Frontal cortex (tissue), 4 donors: ENCODE measurements at places on chromosomes 6 and 20.

DNA sequence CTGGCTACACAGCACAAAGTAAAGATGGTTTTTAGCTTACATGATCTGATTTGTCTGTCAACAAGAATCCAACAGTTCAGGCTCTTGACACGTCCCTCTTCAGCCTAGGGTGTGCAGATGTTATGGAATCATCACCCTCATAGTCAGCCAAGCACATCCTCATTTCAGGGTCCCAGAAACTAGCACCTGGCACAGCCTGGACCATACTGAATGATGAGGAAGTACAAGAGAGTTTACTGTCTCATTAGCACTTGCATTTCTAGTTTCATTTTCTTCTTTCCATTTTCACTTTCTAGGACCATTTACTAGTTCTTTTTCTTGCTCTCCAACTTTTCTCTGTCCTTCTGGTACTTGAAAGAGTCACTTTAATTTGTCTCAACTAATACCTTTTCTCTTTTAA lies 6.5 kb downstream of the RIPOR2 start:
- DNase-seq, result no peak

DNA sequence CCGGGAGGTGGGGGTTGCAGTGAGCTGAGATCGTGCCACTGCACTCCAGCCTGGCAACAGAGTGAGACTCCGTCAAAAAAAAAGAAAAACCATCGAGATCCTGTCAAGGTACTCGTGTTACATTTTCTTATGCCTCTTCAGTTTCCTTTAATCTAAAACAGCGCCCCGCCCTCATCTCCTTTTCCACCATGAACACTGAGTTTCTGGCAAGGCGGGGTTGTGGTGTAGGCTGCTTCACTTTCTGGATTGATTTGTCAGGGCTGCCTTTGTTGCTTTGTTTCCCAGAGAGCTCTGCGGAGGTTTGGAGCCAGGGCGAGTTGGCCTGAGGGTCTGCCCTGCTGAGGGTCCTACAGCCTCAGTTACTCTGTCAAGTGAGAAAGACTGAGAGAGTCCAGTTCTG lies 8.9 kb downstream of the ITPR3 start:
- DNase-seq, result no peak

- DNase-seq, result no peak
These were observed 1.8 kb upstream of the CTSZ start for GRCh38 chr20:59008715-59009336.

DNA sequence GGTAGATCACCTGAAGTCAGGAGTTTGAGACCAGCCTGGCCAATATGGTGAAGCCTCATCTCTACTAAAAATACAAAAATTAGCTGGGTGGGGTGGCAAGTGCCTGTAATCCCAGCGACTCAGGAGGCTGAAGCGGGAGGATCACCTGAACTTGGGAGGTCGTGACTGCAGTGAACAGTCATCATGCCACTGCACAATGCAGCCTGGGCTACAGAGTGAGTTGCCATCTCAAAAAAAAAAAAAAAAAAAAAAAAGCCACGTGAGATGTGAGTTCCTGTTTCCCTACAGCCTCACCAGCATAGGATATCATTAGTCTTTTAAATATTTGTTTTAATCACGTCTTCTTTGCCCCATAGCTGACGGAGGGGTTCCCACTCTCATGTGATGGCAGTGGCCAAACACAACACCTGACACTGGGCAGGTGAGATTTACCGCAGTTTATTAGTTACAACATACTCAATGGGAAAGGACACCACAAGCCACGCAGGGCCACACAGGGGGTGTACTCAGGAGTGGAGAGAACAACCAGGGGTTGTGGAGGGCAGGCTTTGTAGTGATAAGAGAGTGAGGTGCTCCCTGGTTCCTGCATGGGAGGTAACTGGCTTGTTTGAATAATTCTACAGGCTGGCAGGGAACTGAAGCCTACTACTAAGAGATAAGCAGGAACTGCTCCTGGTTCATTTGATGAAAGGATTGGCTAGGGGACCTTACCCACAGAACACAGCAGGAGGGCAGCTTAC lies 4.6 kb upstream of the LZTS3 start:
- DNase-seq, result no peak

DNA sequence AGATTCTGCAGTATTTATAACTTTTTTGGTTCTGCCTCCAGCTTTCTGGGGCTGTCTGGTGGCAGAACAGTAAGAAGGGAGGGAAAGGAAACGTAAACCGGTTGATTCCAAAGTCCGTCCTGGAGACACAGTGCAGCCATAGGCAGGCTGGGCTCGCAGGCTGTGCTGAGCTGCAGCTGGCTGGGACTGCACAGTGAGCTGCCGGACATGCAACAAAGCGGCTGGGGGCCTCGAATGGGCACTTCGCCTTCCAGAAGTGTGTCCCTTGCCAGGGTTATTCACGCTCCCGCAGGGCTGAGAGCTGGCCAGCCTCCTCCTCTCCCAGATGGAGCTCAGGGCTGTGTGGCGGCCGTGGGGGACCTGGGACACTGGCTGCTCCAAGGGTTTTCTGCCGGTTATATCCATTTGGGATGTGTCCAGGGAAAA lies 78.1 kb upstream of the CD93 start:
- DNase-seq, result no peak

DNA sequence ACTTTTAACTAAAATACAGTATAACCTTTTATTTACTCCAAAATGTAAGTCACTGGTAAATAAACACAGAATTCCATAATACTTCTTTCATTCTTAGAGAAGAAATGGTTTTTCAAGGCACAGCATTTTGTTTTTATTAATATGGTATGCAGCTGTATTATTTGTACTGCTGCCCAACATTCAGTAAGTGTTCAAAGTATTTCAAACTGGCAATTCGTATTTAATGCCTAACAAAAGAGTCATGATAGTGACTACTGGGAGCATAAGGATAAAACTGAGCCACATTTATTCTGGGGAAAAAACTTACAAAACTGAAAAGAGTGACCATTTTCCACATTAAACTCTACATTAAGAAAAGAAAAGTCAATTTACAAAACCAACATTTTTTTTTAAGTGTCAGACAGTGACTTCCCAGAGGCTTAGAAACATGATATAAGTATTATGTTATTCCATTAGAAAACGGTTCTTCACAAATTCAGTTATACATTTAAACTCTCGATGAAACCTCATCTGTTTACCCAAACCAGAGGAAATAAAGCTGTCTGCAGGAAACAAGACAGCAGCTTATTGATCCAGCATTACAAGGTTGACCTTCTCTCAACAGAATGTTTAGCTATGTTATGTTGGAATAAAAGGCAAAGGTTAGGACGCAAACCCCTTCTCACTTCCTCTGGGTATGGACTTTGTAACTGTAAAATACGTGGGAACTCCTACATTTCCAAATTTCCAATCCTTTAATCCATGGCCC lies 24.3 kb downstream of the EPB41L2 start:
- no peak for DNase-seq

DNA sequence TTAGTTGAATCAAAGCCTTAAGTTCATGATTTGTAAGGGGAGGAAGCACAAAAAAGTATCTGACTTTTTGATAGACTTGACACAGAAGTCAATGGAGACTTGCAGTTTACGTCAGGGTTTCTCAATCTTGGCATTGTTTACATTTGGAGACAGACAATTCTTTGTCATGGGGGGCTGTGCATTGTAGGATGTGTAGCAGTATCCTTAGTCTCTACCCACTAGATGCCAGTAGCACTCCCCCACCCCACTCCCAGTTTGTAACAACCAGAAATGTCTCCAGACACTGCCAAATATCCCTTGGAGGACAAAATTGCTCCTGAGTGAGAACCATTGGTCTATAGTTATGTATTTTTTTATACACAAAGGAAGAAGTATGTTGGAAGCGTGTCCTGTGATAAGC lies 434.1 kb downstream of the RFPL4B start:
- DNase-seq, result no peak

DNA sequence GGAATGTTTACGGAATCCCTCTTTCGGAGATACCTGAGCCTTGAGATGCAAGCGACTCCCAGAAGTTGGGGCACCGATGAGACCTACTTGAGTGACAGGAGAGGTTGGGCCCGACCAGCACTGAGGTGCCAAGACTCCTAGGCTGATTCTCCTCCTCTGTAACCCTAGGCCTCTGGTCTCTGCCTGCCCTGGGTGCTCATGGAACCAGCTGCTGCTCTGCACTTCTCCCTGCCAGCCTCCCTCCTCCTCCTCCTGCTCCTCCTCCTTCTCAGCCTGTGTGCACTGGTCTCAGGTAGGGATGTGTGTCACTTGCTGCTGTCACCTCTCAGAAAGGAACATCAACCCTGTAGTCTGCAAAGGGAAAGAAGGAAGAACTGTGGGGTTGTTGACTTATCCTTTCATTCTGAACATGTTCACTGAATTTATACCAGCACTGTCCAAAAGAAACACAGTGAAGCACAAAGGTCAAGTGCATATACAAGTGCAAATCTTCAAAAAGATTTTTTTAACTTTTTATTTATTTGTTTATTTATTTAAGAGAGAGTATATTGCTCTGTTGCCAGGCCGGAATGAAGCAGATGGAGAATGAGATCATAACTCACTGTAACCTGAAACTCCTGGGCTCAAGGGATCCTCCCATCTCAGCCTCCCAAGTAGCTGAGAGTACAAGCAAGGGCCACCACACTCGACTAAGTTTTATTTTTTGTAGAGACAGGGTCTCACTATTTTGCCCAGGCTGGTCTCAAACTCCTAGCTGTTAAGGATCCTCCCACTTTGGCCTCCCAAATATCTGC lies 913 bp downstream of the BTN2A2 start:
- DNase-seq, result no peak

- no peak for DNase-seq
These were observed 33.2 kb upstream of the PLEKHG1 start for GRCh38 chr6:150566486-150566885.

DNA sequence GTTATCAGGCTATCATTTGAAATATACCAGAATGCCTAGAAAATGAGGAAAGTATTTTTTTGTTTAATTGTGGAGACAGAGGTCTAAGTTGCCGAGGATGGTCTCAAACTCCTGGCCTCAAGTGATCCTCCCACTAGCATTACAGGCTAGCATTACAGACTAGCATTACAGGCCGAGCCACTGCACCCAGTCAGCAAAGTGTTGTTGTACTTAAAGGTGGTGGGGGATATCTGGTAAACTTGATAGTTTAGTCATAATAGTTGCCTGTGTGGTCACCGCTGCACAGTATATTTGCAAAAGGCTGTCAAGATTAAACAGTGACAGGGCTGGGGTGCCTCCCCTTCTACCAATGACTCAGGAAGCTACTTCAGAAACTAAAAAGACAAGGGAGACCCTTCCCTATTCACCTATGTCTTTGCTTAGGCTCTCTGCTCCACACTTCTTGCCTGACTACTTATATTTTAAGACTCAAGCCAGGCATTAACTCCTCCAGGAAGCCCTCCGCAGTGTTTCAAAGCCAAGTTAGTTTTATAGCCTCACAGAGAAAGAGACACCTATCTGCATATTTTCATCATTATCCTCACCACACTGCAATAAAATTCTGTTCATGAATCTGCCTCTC lies 3.1 kb upstream of the AKIRIN2 start:
- no peak for DNase-seq

- DNase-seq, result no peak
These were observed 78.8 kb downstream of the PTCHD4 start for GRCh38 chr6:48032151-48032550.
